ENCODE measurements at places on chromosomes 7 and 10. TPM values are rescaled to one million over a fixed set of nuclear protein-coding genes. Genes with fewer than 3 reads are reported as not detected.

DNA sequence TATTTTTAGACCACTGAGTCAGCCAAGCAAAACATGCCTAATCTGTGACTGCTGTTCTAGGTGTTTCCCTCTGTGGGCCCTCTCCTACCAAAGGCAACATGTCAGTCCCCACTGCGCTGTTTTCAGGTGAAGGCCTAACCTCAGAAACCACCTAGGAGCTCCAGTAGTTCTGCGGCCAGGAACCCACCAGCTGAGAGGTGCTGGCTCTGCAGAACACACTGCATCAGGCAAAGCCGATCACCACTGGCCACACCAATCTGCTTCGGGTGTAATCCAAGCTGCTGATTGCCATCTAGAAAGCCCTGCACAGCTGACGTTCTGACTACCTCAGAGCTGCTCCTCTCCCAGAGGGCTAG lies 14.9 kb downstream of the CAMK2G start:
- no peak for DNase-seq
- H3K36me3 ChIP-seq: peaks cover 5% of the 10 kb centered on the region
- H3K4me1 ChIP-seq: peaks cover 25% of the 10 kb centered on the region
- no peaks in the 10 kb centered on the region for H3K27me3 ChIP-seq
- H3K4me3 ChIP-seq: no peak overlapping the region
- H3K27ac ChIP-seq: no peak overlapping the region

DNA sequence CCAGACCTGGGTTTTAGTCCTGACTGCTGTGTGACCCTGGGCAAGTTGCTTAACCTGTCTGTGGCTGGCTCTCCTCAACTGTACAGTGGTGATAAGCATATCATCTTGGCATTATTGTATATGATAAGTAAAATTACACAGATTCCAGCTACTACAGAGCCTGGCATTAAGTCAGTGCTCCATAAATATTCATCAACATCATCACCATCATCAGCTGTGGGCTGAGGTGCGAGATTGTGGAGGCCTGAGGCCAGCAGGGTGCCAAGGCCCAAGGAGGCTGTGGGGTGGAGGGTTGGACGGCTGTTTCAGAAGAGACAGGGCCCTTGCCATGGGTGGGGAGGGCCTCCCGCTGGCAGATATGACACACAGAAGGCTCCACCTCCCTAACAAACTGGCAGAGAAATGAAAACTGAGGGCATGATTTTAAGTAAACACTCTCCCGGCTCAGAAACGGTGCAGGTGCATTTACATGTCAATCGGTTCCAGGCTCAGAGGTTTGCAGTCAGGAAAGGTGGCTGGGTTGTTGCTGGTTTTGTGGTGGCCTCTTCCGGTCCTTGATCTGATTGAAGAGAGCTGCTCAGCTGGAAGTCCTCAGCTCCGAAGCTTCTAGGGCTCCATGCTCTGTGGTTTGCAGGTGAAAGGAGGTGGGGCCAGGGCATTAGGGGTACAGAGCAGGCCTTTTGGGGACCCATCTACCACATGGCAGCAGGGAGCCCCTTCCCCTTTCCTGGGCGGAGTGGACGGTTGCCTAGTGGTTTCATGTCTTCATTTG lies 10.2 kb downstream of the CRYGN start:
- H3K27ac ChIP-seq: peak overlapping the region; percentile 33
- peak; percentile 59 for DNase-seq
- no peaks in the 10 kb centered on the region for H3K27me3 ChIP-seq
- peak overlapping the region; percentile 38 for H3K4me3 ChIP-seq
- peaks cover 10% of the 10 kb centered on the region for H3K4me1 ChIP-seq

GRCh38 chr10:11849277-11849676 lies 26.1 kb downstream of the PROSER2 start:
- DNase-seq: no peak
- peaks cover 14% of the 10 kb centered on the region for H3K27me3 ChIP-seq
- H3K36me3 ChIP-seq: no peaks in the 10 kb centered on the region
- no peak overlapping the region for H3K4me3 ChIP-seq
- no peak overlapping the region for H3K27ac ChIP-seq

GRCh38 chr10:100339236-100339635 lies 7.8 kb upstream of the SCD start:
- H3K27ac ChIP-seq: no peak overlapping the region
- H3K27me3 ChIP-seq: no peaks in the 10 kb centered on the region
- H3K36me3 ChIP-seq: no peaks in the 10 kb centered on the region
- no peak overlapping the region for H3K4me3 ChIP-seq
- no peaks in the 10 kb centered on the region for H3K4me1 ChIP-seq

DNA sequence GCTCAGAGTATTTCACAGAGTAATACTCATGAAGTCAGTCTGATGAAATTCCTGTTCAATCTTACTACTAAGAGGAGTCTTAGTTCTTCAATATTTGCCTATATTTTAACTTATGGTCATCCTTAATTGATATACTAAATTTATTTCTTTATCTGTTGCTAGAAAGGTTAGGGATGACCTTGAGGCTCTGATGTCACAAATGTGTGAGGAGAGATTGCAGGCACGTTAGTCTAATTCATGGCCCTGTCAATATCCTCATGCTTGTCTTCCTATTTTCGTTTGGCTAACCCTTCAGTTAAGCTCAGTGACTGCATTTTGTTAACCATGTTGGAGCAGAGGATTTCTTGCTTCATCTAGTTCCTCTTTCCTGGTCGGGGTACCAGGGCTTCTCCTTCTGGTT lies 704.7 kb upstream of the COBL start:
- H3K27me3 ChIP-seq: no peaks in the 10 kb centered on the region
- no peak for DNase-seq
- H3K36me3 ChIP-seq: no peaks in the 10 kb centered on the region
- no peak overlapping the region for H3K27ac ChIP-seq

GRCh38 chr10:22317076-22317370 lies 835 bp downstream of the COMMD3 start:
- H3K4me1 ChIP-seq: peaks cover 32% of the 10 kb centered on the region
- peak overlapping the region; percentile 78 for H3K27ac ChIP-seq
- H3K4me3 ChIP-seq: peak overlapping the region; percentile 96
- H3K36me3 ChIP-seq: peaks cover 6% of the 10 kb centered on the region
- DNase-seq: no peak

DNA sequence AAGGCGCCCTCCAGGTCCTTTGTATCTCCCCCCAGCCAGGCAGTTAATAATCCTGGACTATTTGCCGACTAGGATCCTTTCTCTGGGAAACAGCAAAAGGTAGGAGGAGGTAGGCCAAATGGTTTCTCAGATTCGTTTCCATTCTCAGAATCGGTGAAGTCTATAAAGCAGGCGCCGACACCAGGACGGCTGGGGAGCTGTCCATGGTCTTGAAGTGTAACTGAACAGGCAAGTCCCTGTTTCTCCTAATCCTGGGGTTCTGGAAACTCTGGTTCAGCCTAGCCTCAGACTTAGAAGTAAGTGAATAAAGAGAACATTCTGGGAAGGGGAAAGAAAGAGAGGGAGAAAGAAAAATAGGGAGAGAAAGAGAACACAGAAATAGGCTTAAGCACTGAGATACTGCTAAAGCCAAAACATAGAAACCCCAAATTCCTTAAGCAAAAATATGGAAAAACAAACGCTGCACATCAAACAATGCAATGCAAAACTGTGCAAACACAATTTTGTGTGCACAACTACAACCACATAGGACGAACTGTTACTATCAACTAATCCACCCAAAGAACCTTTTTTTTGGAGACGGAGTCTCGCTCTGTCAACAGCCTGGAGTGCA lies 11.1 kb upstream of the INA start:
- H3K36me3 ChIP-seq: no peaks in the 10 kb centered on the region
- H3K27me3 ChIP-seq: peaks cover 37% of the 10 kb centered on the region
- H3K27ac ChIP-seq: no peak overlapping the region
- H3K4me1 ChIP-seq: no peaks in the 10 kb centered on the region

GRCh38 chr7:137020351-137020750 lies 151.9 kb downstream of the CHRM2 start:
- H3K27ac ChIP-seq: no peak overlapping the region
- no peaks in the 10 kb centered on the region for H3K36me3 ChIP-seq
- DNase-seq: no peak
- no peak overlapping the region for H3K4me3 ChIP-seq
- no peaks in the 10 kb centered on the region for H3K27me3 ChIP-seq
- no peaks in the 10 kb centered on the region for H3K4me1 ChIP-seq

Gene PDE6C
- not detected for total RNA-seq

Data from natural killer cell treated with Interleukin-12 subunit alpha and Interleukin-12 subunit beta and Interleukin-15 and Interleukin-18, amount 100 ng/mL, for 72 hours (primary cell).